Regular cardiac myocyte (primary cell): ENCODE measurements at places on chromosomes 5 and 9. TPM values are rescaled to one million over a fixed set of nuclear protein-coding genes. Genes with fewer than 3 reads are reported as not detected.

Gene MELK
- 7.0 and 40.8 TPM in 2 replicates for total RNA-seq

Gene NUTM2G
- total RNA-seq, result not detected in 2 replicates

Gene NCS1
- total RNA-seq, result 51.3 and 59.8 TPM in 2 replicates

Gene FIBCD1
- total RNA-seq, result 3.3 and 3.4 TPM in 2 replicates

Gene NR6A1
- 0.19 and 0.56 TPM in 2 replicates for total RNA-seq

Gene PCDHA10
- 0.19 and 0.28 TPM in 2 replicates for total RNA-seq

Gene GADD45G
- 0.38 and 0.56 TPM in 2 replicates for total RNA-seq

Gene IFNB1
- not detected in 2 replicates for total RNA-seq

Gene LCN2
- not detected in 2 replicates for total RNA-seq

Gene SYK
- 0.28 TPM in 1 of 2 replicates, not detected in the other for total RNA-seq

Gene EFCAB9
- 0.28 TPM in 1 of 2 replicates, not detected in the other for total RNA-seq

Gene SLC45A2
- 0.28 TPM in 1 of 2 replicates, not detected in the other for total RNA-seq

Gene ZNF367
- 2.0 and 11.9 TPM in 2 replicates for total RNA-seq

Gene ENTPD2
- not detected in 2 replicates for total RNA-seq

Gene C9orf152
- total RNA-seq, result under 0.01 TPM in 1 of 2 replicates, not detected in the other

Gene OTP
- total RNA-seq, result not detected in 2 replicates

Gene GABRA6
- total RNA-seq, result not detected in 2 replicates

Gene FXN
- total RNA-seq, result 1.4 and 6.9 TPM in 2 replicates

Gene TMC1
- under 0.01 TPM in 1 of 2 replicates, not detected in the other for total RNA-seq

Gene IL4
- total RNA-seq, result not detected in 2 replicates

Gene LYSMD3
- 18.6 and 31.6 TPM in 2 replicates for total RNA-seq

Gene MARCOL
- not detected in 2 replicates for total RNA-seq

Gene ACOT12
- total RNA-seq, result under 0.01 TPM in 2 replicates

Gene PITX1
- total RNA-seq, result 0.38 TPM in 1 of 2 replicates, not detected in the other

Gene SPATA31D4
- not detected in 2 replicates for total RNA-seq

Gene ADAMTS6
- total RNA-seq, result 205 and 208 TPM in 2 replicates

Gene CYFIP2
- 14.2 and 25.9 TPM in 2 replicates for total RNA-seq

Gene CCDC192
- not detected in 2 replicates for total RNA-seq

Gene PFN3
- not detected in 2 replicates for total RNA-seq

Gene CNTFR
- total RNA-seq, result not detected in 2 replicates

Gene IRGM
- total RNA-seq, result not detected in 2 replicates

Gene P4HA2
- total RNA-seq, result 201 and 496 TPM in 2 replicates

Gene SH3PXD2B
- 11.9 and 12.4 TPM in 2 replicates for total RNA-seq
